Cerebellar nuclear complex (tissue), 1 donor: ENCODE measurements at places on chromosomes 2 and 18.

- DNase-seq = no peak
Measured at GRCh38 chr18:79570266-79571201, 109.1 kb upstream of the CTDP1 start.

DNA sequence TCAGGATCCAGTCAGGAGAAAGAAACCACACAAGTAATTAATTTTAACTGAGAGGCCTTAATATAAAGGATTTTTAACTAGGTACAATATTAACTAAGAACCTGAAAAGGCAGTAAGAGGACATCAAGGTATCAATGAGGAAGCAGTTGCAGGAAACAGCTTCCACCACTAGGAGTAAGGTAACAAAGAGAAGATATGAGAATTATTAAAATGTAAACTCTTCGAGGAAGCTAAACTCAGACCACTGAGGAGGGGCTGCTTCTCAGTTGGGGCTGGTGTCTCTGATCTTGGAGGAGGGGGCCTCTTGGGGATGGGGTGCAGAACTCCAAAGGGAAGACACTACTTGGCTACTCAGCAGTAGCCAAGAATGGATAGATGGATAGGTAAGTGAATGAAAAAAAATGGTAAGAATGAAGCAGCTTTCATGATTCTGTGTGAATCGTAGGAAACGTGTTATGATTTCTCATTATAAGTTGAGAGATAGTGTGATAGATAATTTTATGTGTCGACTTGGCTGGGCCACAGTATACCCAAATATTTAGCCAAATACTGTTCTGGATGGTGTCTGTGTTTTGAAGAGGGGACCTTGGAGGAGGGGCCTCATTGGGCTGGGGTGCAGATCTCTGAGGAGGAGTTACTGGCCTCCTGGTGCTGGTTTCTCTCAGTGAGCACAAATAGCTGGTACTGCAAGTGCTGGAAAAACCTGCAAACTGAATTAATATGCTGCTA, 547.7 kb upstream of the LRRTM1 start:
- DNase-seq = no peak

DNA sequence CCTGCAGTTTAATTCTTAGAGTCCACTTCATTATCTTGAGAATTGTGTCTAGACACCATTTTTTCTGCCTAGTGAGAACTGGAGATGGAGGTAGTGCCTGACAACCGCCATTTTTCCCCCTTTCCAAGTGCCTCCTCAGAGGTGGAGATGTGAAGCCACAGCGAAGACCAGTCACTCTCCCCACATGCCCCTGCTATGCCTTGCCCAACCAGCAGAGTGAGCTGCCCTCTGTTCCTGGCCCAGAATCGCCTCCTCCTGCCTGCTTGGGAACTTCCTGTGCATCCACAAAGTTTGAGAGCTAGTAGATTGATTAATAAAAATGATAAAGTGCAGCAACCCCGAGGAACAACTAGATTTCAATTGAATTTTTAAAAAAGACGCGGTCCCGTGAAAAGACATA, 123.3 kb downstream of the CLIP4 start:
- no peak for DNase-seq

DNA sequence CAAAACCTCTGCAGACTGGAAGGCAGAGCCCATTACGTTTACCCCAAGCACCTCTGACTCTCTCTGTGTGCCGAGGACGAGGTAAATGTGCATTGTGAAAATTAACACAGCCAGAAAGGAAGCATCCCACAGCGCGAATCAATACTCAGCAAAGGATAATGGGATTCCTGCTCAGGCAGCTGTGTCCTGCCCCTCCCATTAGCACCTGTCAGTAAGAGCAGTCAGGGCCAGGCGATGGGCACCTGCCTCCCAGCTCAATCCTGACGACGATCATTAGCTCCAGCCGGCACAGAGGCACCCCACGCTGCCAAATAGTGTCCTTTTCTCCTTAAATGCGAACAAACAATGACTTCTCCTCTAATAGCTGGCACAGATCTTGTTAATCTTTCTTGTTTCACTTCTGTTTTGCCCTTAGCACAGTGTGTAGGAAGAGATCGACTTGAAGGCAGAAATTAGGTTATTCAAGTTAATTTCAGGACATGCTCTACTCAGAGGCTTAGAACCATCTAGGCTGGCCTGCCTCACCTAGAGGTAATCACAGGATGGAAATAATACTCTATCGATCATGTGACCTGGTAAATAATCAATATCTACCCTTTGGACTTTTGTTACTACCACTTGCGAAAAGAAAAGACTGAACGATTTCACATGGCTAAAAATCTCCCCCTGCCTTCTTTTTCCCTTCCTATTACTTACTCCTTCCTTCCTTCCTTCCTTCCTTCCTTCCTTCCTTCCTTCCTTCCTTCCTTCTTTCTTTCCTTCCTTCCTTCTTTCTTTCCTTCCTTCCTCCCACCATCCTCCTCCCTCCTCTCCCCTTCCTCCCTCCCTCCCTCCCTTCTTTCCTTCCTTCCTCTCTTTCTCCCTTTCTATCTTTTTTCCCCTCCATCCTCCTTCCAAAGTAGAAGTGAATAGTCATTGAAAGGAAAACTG, 487.9 kb upstream of the ID2 start:
- DNase-seq = no peak

GRCh38 chr2:112627060-112628040, 18.4 kb upstream of the SLC20A1 start:
- DNase-seq = no peak
